ENCODE measurements at places on chromosomes 1 and 21.

DNA sequence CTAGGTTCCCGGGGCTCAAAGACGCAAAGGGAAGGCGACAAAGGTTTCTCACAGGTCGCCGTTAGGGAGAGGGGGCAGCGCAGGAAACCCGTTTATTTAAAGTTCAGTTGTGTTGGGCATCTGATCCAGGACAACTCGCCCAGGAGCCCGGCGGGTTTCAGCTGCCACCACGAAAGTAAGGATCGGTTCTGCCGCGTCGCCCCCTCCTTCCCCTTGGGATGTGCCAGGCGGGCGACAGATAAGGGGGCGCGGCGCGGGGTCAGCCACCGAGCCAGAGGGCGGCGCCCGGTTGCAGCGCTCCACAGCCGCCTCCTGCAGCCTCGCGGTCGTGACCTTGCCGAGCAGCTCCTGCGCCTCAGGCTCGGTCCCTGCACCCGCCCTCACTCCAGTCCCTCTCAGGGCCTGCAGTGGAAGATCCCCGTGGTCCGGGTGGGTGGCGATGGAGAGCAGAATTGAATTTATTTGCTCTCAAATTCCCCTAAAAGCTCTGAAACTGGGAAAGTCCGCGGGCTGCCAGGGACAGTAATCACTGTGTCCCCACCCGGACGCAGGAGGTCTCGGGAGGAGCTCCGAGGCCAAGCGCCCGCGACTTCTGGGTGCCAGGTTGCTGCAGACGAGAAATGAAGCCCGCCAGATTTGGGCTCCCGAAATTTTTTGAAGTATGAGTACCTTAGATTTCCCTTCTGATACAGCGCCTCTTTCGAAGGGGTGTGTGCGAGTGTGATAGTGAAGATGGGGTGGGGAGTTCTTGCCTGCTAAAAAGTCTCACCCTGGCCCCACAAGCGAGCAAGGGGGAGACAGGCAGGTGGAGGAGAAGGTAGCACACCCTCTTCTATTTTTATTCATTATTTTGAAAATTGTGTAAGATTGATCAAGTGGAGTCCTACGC lies 28.4 kb upstream of the NFIA start:
- DNase-seq = no peak

DNA sequence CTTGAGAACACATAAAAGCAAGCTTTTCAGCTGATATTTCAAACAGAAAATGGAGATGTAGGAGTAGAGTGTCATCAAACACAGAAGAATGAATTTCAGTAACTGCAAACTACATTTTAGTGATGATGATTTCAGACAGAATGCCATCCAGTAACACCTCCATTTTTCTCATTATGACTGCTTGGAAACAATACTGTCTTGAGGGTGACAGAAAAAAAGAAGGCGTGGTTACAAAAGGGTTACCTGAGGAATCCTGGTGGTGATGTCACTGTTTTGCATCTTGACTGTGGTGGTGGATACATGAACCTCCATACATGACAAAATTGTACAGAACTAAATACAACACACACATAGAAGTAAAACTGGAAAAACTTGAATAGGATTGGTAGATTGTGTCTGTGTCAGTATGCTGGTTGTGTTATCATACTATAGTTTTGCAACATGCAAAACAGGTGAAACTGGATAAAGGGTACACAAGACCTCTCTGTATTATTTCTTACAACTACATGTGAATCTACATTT lies 375.9 kb downstream of the PTBP2 start:
- DNase-seq = no peak

GRCh38 chr1:159921700-159922504 lies 3.4 kb downstream of the TAGLN2 start:
- no peak for DNase-seq

- DNase-seq = no peak
These were observed 307.9 kb downstream of the SMYD3 start for GRCh38 chr1:246199086-246199645.

GRCh38 chr1:237789619-237790018 lies 101.1 kb downstream of the ZP4 start:
- DNase-seq = no peak

GRCh38 chr1:157948312-157949073 lies 45.0 kb upstream of the KIRREL1 start:
- no peak for DNase-seq

DNA sequence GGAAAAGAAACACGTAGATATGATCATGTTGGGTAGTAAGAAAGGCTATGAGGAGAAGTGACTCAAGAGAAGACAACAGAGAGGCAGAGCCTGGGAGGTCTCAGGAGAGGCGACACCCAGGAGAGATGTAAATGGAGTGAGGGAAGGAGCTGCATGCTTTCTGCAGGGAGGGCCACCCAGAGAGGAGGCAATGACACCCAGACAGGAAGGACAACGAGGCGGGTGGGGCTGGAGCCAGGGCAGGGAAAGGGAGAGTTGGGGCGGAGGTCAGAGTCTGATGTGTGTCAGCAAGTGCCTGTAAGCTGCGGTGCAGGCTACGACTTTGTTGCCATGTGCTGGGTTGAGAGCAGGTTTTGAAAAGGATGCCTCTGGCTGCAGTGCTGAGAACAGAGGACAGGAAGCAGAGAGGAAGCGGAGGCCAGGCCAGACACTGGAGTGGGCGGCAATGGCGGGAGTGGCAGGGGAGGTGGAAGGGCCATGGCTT lies 31.3 kb downstream of the SLC1A7 start:
- no peak for DNase-seq

- no peak for DNase-seq
These were observed 108.8 kb downstream of the KIF26B start for GRCh38 chr1:245263529-245264095.

DNA sequence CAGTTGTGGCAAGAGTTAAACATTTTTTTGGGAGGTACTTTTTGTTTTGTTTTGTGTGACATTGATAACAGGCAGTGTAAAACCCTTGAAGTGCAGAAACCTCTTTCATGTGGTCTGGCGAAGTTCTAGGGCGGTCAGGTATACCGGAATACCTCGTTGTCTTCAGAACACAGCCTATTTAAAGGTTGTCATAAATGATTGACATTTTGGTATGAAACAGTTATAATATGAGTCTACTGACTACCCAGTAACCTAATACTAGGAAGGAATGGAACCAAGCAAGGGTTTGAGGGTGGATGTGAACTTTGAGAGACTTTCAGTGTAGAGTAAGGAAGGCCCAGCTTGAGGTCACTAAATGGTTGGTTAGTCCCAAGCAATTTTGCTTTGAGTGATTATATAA lies 40.5 kb downstream of the PATJ start:
- peak; percentile 13 for DNase-seq

DNA sequence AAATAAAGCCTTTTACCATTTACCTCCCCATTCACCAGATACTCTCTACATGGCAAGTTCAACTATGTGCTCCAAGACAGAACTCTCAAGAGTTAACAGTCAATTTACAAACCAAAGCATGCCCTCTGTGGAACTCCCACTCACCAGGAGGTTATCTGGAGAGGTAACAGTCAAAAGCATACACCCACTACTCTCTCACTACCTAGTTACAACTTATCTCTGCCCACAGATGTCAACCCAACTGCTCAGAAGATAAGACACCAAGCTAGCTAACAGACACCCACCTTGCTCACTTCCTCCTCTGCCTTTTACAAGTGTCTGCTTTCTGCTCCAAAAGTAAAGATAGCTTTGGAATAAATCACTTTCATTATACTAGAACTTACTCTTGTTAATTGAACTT lies 131.0 kb downstream of the TRIM33 start:
- no peak for DNase-seq

DNA sequence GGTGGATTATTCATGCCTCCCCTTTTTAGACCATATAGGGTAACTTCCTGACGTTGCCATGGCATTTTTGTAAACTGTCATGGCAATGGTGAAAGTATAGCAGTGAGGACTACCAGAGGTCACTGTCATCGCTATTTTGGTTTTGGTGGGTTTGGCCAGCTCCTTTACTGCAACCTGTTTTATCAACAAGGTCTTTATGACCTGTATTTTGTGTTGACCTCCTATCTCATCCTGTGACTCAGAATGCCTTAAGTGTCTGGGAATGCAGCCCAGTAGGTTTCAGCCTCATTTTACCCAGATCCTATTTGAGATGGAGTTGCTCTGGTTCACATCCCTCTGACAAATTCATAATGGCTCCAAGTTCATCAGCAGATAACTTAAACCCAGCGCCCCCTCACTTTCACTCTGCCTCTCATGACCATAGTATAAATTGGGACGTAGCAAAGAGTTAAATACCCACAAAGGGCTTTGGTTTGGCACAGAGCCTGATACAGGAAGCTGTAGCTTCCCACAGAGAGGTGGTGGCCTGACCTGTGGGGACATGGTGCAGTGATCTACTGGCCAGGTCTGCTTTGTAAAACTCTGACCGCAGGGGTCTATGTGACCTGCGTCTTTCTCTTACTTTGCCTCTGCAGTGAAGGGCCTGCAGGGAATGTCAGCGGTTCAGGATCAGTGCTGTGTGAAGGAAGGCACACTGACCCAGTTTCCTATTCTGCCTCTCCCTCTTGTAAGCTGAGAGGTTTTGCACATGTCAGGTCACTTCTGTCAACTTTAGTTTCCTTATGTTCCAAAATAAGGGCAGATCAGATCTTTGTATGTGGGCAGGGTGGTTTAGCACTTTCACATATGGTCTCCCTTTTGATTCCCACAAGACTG lies 78.1 kb upstream of the ZNF644 start:
- DNase-seq = no peak

DNA sequence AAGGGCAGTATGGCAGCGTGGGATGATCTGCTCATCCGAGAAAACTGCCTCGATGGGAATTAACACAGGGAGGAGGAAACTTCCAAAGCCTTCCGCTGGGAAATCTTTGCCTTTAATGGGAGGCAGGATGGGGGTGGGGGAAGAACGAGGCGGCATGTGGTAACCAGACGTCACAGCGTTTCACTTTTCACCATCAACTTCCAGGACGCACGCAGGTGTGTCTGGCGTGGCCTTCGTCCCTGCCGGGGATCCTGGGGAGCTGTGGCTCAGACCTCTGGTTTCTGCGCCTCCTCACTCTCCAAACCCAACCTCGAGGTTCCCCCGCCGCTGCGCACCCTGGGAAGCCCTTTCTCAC lies 282 bp downstream of the RSPH1 start:
- DNase-seq = no peak

GRCh38 chr1:66526036-66526435 lies 7.9 kb upstream of the SGIP1 start:
- no peak for DNase-seq

Measured in activated CD4-positive, alpha-beta T cell treated with anti-CD3 and anti-CD28 coated beads for 24 hours (primary cell).